ENCODE measurements at places on chromosomes 11 and 22.

- no peak for DNase-seq
These were observed 1.7 kb downstream of the MAPK8IP2 start for GRCh38 chr22:50602338-50602700.

- DNase-seq: peak; percentile 74
These were observed 572 bp upstream of the APLP2 start for GRCh38 chr11:130068986-130069658.

- no peak for DNase-seq
These were observed 15.0 kb downstream of the IPO7 start for GRCh38 chr11:9399466-9399865.

- no peak for DNase-seq
These were observed 39.0 kb downstream of the QSER1 start for GRCh38 chr11:32931606-32932005.

DNA sequence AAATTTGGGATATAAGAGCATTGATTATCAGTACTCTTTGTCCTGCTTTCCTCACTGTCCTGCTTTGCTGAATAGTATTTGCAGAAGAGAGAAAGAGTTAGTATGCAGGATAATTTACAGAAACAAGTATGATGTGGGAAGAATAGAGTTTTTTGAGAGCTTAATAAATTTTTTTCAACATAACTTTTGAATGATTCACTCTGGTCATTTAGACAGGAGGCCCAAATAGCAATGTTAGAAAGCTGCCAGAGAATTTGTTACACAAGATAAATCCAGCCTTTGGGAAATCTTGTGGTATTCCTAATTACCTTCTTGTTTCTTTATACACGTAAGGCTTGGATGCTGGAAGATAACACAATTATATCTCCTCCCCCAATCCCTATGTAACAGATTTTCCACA lies 484.6 kb downstream of the CNTN5 start:
- no peak for DNase-seq

DNA sequence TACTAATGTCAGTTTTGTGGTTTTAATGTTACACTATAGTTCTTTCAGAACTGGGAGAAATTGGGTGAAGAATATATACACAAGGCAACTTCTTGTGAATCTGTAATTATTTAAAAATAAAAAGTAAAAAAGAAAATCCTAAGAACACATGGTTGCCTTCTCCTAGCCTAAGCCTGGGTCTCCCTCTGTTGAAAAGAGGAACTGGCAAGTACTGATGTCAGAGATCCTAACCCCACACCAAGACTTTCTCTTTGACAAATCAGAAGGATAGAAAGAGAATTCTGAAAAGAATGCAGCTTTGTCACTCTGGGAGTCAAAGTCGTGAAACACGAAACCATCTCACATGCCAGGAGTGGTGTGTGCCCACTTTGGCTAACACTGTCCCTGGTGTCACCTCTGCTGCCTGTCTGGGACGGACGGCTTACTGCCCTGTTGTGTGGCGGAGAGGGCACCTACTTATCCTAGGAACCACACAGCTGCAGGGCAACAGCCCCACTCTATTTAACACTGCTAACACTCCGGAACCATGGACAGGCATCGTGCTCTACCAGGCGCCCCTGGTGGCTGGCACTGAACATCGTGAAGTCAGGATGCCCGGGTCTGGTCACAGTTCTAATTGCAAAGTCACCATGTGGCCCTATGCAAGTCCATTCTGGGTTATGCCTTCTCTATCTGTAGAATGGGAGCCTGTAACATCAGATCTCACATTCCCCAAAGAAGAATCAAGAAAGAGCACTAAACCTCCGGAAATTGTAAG lies 108.7 kb upstream of the CD82 start:
- DNase-seq: peak; percentile 57

DNA sequence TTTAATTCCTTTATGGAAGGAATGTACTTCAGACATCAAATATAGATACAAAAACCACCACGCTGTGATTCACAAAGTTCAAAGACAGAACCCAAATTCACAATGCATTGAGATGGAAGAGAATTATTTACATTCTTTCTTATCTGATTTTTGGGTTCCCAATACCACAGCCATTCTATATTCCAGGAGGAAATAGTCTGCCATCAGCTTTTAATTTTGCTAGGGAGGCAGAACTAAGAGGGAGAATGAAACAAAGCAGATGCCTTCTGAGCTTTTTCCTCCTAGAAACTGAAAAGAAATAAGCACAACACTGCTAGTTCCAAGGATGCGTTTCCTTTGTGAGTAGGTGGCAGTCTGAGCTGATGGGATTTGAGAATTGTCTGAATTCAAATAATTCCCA lies 283.0 kb upstream of the NARS2 start:
- no peak for DNase-seq

- DNase-seq: no peak
These were observed 33.2 kb upstream of the CRYBB3 start for GRCh38 chr22:25166266-25167040.

DNA sequence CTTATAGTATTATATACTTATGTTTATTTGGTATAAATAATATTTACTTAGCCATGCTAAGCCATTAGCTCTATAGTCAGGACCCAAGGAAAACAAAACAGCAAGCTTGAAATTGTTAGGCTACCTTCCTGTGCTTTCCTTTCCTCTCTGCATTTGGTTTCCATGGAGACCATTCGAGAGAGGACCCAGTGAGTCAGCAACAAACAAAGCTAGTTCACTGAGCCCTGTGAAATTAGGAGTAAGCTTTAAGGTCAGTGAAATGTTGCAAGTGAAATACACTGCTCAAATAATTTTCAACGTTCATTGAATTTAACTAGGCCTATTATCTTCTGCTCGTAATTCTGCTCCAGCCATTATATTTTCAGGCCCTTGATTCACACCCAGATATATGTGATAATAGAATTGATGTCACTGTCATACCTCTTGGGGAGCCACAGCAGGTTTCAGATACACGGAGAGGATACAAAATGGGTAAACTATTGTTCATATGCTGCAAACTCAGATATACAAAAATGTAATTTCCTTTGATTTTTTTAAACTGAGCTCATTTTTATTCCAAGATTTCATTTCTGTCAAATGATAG lies 9.1 kb upstream of the OR10D3 start:
- peak; percentile 74 for DNase-seq

- DNase-seq: no peak
These were observed 19.4 kb upstream of the TMA7B start for GRCh38 chr22:39940757-39941305.

DNA sequence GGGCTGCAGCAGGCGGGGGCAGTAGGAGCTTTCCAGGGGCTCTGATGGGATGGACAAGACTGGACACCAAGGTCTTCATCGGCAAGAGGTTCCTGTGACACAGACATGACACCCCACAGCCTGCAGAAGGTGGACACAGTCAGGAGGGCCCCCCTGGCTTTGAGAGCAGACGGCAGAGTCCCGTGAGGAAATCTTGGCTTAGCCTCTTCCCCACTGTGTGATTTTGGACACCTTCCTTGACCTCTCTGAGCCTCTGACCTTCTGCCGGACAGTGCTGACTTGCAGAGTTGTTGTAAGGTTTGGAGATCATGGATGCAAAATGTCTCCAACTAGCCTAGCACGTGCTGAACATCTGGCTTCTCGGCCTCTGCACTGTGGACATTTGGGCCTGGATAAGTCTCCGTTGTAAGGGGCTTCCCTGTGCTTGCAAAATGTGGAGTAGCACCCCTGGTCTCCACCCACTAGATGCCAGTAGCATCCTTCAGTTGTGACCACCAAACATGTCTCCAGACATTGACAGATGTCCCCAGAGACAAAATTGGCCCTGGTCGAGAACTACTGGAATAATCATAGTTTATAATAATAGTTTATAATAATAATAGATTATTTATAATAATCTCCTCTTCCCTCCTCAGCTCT lies 54.6 kb downstream of the MCM5 start:
- DNase-seq: no peak

GRCh38 chr22:22773979-22774604 lies 113.5 kb upstream of the IGLL5 start:
- DNase-seq: peak; percentile 29

DNA sequence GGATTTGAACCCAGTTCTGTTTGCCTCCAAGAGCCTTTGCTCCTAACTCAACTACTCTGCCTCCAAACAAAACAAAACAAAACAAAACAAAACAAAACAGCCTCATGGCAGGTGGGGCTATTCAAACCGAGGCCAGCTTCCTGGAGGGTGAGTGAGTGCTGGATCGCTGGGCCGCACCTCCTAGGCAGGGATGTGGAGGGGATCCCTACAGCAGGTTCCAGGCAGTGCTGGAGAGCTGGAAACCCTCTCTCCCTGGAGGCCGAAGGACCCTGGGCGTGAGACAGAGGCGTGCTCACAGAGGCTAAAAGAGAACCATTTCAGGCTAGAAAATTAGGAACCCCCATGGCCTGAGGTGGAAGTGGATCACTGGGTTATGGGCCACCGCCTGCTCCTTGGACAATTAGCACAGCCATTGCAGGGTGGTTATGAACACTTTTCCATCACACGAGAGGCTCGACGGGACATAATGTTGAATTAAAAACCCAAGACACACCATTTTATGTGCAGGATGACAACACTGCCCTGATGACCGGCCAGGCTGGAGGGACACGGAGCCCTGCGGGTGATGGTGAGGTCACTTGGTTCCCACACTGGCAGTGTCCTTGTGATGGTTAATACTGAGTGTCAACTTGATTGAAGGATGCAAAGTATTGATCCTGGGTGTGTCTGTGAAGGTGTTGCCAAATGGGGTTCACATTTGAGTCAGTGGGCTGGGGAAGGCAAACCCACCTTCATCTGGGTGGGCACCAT lies 35.2 kb downstream of the SHISAL1 start:
- no peak for DNase-seq

- DNase-seq: no peak
These were observed 159.2 kb upstream of the DDI1 start for GRCh38 chr11:103877221-103877620.

All from islet precursor cell (in vitro differentiated cells).